D721Med (cell line): ENCODE measurements at places on chromosomes 6 and 20.

DNA sequence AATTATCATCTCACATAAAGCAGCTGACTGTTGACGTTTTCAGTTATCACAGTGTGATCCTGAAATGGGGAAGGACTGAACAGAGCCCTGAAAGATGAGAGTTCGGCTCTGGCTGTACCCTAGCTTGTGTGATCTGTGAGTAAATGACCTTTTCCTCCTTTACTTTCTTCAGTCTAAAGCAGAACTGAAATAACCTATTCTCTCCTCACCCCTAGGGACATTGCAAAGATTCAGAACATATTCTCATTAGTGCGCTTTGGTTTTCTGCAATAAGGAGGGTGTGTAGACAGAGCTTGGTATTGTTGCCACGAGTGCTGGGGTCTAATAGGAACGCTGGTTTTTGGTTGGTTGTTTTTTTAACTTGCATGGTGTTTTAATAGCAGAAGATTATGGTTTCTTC is 16.7 kb downstream of the FARS2 start:
- DNase-seq: no peak

- DNase-seq: no peak
Observed at GRCh38 chr6:134240665-134241431, 77.1 kb downstream of the SGK1 start.

GRCh38 chr6:151629791-151630190 is 136.0 kb downstream of the CCDC170 start:
- DNase-seq: no peak

DNA sequence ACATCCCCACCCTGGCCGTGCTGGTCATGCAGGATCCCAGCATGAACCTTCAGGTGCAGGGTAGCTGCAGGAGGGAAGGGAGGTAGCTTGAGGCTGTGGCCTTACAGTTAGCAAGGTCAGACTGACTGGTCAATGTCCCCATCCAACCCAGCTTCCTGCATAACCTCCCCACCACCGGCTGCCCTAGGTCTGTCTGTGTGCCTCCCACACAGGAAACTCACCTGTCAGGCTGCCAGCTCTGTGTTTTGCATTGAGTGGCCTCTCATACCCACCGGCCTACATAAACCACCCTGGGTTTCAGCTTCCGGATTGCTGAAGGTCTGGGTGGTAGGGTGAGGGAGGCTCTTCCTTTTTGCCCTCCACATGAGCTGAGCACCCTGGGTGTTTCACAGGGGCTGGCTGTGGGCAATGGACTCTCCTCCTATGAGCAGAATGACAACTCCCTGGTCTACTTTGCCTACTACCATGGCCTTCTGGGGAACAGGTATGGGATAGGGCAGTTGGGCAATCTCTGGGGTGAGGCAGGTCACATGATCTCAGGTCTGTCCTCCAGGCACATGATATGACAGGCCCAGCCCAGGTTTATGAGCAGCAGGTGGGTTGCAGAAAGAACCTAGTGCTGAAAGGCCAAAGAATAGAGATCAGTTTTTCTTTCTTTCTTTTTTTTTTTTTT is 1.8 kb downstream of the CTSA start:
- DNase-seq: no peak

DNA sequence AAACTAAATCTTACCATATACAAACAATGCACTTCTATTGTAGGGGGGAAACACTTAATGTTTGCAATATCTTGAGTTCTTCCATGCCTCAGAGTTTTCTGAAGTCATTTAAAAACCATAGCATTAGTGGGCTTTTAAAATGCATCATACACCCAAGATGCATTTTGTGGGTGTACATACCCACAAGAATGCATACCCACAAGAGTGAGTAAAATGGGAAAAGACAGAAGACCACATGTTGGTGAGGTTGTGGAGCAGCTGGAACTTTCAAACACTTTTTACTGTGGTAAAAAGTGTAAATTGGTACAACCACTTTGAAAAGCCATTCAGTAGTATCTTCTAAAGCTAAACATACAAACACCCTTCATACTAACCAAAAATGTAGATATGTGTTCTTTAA is 57.5 kb downstream of the CYB5R4 start:
- no peak for DNase-seq

GRCh38 chr6:11241793-11242201 is 9.3 kb upstream of the NEDD9 start:
- no peak for DNase-seq

GRCh38 chr20:63696628-63697356 is at the start of gene TNFRSF6B:
TNFRSF6B (plus strand) TSS chr20:63696652; CDS start chr20:63696768, 116 bp downstream.
- DNase-seq: no peak

- no peak for DNase-seq
Observed at GRCh38 chr6:70823651-70824050, 133.2 kb downstream of the B3GAT2 start.

DNA sequence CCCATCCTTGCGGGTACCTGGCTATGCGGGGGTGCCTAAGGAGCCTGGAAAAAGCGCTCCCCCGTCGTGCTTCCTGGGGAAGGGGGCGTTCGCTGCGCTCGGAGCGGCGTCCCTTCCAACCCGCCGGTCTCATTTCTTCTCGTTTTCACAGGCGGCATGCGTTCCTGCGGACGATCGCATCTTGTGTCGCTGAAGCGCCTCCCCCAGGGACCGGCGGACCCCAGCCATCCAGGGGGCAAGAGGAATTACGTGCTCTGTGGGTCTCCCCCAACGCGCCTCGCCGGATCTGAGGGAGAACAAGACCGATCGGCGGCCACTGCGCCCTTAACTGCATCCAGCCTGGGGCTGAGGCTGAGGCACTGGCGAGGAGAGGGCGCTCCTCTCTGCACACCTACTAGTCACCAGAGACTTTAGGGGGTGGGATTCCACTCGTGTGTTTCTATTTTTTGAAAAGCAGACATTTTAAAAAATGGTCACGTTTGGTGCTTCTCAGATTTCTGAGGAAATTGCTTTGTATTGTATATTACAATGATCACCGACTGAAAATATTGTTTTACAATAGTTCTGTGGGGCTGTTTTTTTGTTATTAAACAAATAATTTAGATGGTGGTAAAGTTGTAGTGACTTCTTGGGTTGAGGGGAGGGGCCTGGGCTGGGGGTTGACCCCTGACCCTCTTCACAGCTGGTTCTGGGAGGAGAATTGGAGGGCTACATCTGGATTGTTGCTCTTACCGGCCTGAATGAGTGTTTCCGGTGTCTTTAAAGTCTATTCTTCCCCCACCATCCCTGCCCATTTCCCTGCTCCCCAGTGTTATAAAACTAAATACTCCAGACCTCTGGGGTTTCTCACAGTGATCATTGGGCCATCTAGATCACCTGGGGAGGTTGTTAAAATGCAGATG is 1.1 kb downstream of the ID1 start:
- no peak for DNase-seq

DNA sequence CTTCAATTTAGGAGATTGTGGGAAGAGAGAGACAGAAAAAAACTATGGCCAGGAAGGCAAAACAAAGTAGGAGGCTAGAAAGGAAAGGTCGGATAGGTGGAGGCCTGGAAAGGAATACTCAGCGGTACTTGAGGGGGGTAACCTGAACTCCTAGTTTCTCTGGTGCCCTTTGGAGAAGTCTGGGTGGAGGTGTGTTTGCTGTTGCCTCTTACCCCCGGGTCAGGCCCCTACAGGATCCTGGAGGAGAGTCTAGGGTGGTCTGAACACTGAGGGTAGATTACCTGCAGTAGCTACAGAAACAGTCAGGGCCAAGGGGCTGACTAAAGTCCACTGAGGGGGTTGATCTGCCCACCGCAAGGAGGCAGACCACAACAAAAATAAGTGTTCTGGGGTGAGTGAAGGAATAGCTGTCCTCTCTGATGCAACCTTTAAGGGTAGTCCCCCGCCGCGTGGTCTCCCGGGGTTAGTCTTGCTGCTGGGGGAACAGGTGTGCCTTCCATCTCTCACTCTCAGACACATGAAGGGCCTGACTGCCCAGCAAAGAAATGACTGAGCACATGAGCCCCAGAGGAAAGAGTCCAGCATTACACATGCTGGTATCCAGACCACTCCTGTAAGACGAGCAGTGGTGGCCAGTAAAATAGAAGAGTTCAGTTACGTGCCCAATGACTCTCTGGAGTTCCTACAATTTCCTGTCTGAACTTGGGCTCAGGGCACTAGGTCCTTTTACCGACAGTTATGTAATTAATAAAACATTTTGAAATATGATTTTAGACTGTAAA is 59.5 kb downstream of the MTHFD1L start:
- DNase-seq: no peak

DNA sequence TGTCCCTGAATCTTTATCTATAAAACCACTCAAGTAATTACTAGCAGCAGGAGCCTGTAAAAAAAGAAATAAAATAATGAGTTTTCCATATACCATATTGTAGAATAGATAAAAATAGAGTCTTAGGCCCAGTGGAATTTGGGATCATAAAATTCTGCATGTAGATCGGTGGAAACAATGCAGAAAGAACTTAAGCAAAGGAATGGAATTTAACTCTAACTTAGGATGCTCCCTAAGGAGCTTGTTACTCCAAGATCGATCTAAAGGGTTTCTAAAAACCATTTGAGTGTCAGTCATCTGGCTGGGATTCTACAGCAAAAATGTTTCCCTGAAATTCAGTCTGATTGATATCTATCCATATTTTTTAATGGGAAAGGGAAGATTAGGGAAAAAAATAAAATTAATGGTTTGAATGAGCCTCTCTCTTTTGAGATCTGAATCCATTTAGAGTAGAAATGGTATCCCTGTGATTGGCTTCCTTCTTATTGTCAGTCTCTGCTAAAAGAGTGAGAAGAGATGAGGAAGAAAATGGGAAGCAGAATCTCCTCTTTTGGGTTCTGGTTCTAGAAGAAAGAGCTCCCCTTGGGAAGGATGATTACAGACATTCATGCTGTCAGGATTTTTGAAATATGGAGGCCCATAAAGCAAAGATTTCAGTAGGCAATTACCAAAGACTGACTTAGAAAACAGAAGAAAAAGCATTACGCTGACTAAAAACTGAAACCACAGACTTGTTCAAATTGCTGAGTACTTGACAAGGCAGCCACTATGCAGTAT is 564.3 kb upstream of the MARCKS start:
- no peak for DNase-seq

DNA sequence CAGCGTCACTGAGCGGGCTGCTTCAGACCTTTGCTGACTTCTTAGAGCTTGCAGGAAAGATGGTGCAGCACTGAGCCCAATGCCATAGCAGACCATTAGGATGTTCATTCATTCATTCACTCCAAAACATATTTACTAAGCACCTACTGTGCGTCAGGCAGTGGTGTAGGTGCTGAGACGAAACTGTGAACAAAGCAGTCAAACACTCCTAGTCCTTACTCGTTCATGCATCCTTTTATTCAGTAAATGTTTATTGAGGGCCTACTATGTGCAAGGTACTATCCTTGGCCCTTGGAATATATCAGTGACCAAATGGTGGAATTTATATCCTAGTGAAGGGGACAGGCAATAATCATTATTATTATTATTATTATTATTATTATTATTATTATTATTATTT is 76.6 kb downstream of the TOX2 start:
- DNase-seq: no peak

DNA sequence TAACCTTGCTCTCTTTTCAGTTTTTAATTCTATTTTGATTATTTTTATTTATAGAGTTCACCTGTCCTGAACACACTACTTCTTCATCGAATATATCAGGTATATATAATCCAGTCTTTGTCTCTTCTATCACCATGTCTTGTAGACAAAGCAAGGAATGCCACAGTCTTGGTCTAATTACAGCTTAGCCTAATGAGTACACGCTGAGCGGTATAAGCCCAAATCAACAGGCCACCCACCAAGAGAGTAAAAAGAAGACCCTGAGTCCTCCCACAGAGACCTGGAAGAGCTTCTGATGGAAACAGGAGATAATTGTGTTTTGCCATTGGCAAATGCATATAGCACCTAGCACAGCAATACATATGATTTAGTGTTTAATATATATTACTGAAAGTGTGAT is 68.7 kb upstream of the TCF21 start:
- DNase-seq: no peak

- DNase-seq: no peak
Observed at GRCh38 chr6:107124934-107125348, 9.6 kb upstream of the BEND3 start.

- no peak for DNase-seq
Observed at GRCh38 chr20:38825901-38826625, 20.6 kb downstream of the PPP1R16B start.

- no peak for DNase-seq
Observed at GRCh38 chr6:134195164-134195906, 122.6 kb downstream of the SGK1 start.

DNA sequence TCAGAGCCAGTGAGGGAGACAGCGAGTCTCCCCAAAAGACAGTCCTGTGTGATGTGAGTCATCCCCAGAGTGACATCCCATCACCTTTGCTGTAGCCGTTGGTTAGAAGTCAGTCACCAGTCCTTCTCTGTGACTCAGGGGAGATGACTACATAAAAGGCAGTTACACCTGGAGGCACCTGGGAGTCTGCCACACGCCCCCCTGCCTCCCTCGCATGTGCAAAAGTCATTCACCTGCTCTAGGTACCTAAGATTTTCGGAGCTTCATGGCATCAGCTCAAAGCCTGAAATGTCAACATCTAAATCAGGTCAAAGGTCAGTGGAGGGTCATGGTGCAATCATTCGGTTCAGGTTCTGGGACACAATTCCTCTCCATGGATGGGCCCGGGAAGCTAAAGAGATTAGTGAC is 50.3 kb downstream of the PRR18 start:
- DNase-seq: no peak

- no peak for DNase-seq
Observed at GRCh38 chr6:137159912-137160311, 13.5 kb downstream of the IL22RA2 start.

DNA sequence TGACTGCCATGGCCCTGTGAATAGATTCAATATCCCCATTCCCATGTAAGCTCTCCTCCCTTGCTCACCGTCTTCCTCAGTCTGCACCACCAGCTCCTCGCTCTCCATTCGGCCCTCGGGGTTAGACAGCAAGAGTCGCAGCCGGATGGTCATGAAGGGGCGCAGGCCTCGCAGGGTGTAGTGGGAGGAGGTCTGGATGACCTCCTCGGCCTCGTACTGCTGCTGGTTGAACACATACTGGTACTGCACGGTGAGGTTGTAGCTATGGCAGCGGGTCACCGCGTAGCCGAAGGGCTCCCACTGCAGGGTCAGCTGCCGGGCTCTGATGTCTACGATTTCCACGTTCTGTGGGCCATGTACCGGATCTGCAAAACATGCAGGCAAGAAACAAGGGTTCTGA is 717.5 kb downstream of the PTPRT start:
- no peak for DNase-seq

DNA sequence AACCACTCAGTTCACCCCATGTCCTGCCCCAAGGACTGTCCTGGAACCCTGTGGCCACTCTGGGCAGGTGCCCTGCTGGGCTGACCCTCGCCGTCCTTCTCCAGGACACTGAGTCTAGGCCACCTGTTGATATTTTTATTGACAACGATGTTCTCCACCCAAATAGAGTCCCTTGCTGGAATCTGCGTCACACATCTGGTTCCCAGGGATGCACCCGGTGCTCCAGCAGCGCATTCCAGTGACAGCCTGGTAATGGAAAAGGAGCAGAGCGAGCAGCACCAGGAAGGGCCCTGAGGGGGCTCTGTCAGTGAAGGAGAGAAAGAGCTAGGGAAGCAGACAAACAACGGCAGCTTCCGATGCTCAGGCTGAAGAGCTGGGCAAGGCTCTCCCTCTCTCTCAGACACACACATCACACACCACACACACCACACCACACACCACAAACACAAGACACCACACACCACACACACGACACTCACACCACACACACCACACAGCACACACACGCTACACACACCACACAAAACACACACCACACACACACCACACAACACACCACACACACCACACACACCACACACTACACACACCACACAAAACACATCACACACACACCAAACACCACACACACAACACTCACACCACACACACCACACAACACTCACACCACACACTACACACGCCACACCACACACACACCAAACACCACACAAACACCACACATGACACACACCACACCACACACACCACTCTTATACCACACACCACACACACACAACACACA is 117.9 kb upstream of the THBS2 start:
- DNase-seq: no peak
